ENCODE measurements at places on chromosomes 13 and 19.

GRCh38 chr13:32135056-32135390 is 103.4 kb downstream of the FRY start:
- no peak for DNase-seq

GRCh38 chr19:32018014-32018413 is 327.4 kb upstream of the ZNF507 start:
- DNase-seq: no peak

DNA sequence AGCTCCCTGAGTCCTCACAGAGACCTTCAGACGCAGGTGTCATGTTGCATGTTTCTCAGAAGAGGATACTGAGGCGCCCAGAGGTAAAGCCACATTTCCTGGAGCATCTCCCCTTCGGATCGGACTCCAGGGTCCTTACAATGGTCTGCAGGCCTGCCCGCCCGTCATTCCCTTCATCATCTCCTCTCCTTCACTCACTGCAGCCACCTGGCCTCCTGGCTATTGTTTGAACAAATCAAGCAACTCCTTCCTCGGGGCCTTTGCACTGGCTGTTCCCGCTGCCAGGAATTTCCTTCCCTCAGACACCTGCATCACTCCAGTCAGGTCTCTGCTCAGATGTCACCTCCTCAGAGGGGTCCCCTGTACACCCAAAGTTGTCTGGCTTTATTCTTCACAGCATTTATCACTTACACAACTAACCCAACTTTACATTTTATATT is 20.3 kb downstream of the CEACAM16 start:
- DNase-seq: no peak

DNA sequence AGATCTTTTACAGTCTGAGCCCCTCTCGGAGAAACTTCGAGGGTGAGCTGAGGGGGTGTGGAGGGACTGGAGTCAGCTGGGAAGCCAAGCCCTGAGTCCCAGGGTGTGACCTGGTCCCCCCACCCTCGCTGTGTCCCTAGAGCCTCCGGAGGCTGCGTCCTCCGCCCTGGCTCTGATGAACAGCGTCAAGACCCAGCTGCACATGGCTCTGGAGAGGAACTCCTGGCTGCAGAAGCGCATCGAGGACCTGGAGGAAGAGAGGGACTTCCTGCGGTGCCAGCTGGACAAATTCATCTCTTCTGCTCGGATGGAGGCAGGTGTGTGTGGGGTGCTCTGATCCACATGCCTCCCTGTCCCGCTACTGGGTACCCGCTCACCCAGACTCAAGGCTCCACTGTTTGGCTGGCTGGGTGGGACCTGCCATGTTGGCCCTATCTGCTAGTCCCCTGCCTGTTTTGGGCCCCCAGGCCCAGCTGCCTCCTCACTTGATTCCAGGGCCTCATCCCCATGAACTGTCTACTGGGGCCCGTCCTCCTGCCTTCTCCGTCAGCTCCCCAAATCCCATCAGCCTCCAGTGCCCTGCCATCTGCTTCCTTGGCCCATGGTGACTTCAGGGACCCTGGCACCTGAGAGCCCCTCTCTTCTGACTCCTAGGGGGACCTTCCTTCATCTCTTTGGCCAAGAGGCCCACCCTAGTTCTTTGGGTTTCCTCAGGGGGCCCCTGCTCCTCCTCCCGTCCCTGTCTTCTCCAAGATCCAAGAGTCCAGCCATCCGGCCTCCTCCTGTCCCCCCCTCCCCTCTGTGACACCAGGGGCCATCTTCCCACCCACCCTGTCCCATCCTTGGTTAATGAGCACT is 1.5 kb downstream of the CCDC106 start:
- DNase-seq: no peak

- no peak for DNase-seq
These were observed 24.3 kb downstream of the ZNF90 start for GRCh38 chr19:20102097-20102496.

DNA sequence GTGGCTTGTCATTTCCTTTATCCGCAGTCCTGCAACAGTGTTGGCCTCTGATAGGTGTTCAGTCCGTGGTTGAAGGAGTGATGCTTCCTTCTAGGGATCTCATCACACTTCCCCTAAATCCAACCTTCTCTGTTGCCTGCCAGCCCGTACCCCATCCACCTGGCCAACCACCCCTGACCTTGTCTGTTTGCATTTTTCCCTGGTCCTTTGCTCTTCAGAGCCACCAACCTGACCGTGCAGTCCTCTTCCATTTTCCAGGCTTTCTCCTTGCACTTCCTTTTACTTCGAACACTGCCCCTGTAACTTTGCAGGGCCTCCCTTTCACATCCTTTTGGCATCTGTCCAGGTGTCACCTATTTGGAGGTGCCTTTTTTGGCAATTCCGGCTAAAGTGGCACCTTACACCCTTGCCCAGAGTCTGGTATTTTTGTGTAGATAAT is 696 bp downstream of the ZNF460 start:
- no peak for DNase-seq

DNA sequence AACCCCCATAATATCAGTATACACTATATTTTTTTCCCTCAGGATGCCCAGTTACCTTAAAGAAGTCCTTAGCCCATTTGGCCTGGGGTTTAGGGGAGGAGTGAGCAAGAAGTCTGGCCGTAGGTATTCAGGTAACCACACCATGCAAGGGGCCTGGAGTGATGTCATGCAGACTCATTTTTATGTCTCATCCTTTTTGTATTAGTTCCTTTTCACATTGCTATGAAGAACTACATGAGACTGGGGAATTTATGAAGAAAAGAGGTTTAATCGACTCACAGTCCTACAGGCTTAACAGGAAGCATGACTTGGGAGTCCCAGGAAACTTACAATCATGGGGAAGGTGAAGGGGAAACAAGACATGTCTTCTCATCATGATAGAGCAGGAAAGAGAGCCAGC is 12.2 kb downstream of the TPP2 start:
- DNase-seq: no peak

- no peak for DNase-seq
These were observed 703 bp upstream of the PTH2 start for GRCh38 chr19:49423985-49424303.

DNA sequence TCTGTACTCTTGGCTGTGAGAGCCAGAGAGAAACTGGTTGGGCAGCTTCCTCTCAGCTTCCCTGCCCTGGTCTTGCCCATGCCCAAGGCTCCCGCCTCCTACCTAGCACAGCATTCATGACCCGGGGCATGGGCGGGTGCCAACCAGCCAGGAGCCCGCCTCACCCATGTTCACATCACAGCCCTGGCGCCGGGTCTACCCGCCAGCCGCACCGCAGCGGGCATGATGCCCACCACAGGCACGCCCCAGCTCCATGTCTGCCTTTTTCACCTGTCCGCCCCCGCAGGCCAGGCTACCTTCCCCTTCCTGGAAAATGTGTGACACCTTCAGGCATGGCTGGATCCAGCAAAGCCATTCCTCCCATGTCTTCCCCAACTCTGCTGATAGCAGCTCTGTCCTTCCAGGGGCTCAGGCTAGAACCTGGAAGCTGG is 42.1 kb downstream of the PTPRS start:
- DNase-seq: no peak

- DNase-seq: no peak
These were observed 1.9 kb downstream of the PTPRS start for GRCh38 chr19:5338656-5339197.

DNA sequence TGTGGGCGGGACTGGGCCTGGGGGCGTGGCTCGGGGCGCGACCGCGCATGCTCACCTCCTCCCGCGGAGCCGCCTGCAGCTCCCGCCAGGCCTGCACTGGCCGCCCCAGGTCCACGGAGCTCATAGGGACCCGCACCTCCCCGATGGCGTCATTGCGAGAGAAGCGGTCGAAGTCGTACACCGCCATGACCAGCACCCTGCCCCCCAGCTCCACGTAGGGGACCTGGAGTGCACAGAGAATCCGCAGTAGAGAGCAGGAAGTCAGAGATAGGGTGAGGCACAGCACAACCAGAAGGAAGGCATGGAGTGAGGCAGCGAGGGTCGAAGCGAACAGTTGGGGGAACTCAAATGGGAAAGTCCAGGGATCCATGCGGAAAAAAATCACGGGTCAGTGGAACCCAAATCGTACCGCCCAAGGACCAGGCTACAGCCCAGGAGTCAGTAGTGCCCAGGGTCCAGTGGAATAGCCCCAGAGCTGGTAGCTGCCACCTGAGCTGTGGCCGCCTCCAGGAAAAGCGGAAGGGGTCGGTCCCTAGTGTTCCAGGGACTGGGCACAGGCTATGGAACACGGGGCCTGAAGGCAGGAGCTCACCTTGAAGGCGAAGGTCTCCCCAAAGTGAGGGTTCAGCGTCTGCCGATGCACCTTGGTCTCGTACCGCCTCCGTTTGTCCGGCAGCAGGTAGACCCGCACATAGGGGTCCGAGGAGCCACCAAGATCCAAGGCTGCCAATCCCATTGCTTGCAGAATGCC is 4.8 kb downstream of the SYT5 start:
- DNase-seq: no peak

DNA sequence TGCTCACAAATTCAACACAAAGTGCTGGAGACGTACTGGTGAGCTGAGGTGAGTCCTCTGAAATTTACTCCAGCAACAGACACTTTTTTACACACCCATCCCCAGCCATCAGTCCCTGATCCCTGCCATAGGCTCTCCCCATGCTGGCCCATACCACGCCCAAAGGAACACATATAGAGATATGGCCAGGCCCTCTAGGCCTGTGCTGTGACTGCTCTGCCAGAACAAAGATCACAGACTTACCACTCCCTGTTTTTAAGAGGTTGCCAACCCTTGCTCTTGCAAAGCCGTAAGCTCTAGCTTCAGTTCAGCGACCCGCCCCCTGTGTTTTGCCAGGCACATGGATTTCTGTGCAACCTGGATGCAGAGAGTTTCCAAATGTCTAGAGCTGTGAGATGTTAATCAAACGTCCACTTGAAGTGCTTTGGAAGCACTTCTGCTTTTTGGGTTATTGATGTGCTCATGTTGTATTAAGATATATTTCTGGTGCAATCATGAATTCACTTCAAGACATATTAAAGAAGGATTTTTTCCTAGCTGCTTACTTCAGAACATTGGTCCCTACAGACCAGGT is 59.7 kb downstream of the DLEU7 start:
- no peak for DNase-seq

- no peak for DNase-seq
These were observed 1.5 kb downstream of the FUT1 start for GRCh38 chr19:48750771-48751504.

DNA sequence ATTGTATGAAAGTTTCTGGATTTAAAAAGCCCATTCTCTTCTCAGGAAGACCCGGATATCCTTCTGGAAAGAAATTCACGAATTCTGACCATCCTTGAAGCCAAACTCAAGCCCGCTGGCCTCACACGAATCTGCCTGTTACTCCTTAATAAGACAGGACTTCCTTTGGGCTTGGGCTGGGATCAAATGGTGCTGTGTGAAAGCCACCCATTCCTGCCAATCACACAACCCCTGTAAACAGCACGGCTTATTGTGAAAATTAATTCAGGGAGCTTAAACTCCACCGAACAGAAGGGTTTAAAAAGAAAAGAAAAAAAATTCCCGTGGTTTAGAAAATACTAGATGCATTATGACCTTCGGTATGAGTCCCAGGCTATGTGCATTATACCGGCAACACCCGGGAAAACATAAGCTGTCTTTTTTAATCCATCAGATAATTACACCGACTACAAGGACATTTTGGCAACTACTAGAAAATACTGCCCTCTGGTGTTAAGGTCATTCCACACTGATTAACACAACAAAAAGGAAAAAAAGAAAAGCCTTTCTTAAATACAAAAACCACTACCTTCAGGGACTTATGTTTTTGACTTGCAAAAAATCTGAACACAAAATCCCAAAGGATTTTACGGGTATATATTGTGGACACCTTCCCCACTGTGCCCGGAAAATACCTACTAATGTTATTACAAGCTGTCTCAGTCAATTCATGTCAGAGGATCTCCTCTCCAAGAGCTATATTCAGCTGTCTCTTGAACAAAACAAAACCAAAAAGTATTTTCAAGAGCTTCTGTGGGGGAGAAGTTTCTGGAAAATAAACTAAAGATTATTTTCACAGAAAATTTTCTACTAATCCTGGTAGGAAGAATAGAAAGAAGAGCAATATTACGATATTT is 76.0 kb upstream of the LSM14A start:
- DNase-seq: no peak

GRCh38 chr13:99196466-99197116 is 4.1 kb upstream of the UBAC2 start:
- DNase-seq: no peak

DNA sequence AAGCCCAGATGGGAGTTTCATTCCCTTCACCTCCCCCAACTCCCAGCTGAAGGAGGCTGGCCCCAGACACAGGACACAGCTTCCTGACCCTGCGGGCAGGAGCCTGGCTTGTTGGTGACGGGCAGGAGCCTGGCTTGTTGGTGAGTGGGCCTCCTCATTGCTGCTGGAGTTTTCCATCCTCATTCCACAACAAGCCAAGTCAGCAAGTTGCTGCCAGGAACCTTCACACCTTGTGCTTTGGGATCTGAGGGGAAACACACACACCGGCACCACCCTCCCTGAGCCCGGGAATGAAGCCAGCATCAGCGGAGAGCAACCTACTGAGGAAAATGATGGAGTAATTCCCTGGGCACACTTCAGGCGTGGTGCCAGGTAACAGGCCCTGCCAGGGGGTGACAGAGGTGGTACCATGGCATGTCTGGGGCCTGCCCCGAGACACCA is 74.9 kb downstream of the ALOX5AP start:
- DNase-seq: no peak

DNA sequence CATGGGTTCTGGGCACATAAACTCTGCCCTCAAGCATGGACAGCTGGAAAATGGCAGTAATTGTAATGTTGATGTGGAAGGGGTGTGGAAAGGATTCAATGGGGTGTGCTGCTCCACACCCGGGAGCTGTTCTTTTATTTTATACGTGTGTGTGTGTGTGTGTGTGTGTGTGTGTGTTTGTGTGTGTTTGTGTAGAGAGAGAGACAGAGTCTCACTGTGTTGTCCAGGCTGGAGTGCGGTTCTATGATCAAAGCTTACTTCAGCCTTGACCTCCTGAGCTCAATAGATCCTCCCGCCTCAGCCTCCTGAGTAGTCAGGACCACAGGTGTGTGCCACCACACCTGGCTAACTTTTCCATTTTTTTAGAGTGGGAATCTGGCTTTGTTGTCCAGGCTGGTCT is 2.8 kb downstream of the MRPS12 start:
- no peak for DNase-seq

DNA sequence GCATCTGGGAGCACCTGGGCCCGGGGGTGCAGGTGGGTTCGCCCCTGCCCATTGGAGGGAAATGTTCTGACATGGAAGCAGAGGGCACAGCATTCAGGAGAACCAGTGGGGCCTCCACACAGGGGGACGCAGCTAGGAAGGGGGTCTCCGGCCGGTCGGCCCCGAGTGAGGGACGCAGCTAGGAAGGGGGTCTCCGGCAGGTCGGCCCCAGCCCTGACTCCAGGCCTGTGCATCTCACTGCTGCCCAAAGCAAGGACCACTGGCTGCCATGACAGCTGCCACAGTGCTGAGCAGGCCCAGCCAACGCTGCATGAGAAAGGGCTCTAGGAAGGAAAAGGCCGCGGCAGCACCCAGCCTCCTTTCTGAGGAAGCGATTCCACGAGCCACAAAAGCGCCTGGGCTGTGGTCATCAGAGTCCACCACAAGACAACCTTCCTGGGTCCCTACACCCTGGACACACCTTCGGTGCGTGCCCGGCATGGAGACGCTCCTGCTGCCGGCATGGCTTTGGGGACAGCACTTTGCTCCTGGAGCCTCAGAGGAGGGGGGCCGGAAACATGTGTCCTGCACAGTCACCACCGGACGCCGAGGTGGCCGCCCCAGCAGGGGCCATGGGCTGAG is 9.7 kb downstream of the RASA3 start:
- no peak for DNase-seq

- no peak for DNase-seq
These were observed 11.7 kb downstream of the KCNRG start for GRCh38 chr13:50026788-50027473.

GRCh38 chr13:24071016-24071415 is 89.5 kb upstream of the SPATA13 start:
- DNase-seq: no peak

GRCh38 chr13:74450525-74450845 is 316.3 kb upstream of the KLF12 start:
- DNase-seq: no peak
